T-helper 2 cell (primary cell): ENCODE measurements at places on chromosomes 16 and 17.

- DNase-seq: no peak
Measured at GRCh38 chr17:55266051-55266957, 1.5 kb downstream of the HLF start.

DNA sequence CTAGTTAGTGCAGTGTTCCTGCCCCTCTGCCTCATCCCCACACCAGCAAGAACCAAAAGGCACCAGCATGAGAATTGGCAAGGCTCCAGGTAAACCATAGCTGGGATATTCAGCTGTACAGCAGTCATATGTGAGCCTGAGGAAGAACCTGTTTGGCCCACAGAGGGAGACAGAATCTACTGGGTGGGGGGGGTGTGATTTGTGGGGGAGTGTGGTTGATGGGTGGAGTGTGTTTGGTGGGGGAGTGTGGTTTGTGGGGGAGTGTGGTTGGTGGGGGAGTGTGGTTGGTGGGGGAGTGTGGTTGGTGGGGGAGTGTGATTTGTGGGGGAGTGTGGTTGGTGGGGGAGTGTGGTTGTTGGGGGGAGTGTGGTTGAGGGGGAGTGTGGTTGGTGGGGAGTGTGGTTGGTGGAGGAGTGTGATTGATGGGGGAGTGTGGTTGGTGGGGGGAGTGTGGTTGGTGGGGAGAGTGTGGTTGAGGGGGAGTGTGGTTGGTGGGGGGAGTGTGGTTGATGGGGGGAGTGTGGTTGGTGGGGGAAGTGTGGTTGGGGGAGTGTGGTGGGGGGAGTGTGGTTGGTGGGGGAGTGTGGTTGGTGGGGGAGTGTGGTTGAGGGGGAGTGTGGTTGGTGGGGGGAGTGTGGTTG lies 19.5 kb downstream of the MINK1 start:
- no peak for DNase-seq

DNA sequence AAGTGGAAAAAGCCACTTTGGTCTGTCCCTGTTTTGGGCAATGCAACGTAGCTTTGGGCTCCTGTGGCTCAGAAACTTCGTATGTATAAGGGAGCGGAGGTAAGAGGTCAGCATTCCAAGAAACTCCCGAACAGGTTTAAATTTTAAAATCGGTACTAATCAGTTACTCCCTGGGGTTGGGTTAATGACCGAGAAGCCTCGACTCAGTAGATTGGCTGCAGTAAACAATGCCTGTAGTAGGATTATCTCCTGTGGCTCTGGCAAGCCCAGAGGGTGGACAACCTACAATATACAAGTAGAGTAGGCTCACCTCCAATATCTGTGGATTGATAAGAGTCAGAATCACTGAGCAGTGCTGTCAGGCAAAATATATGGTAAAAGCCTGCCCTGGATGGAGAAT lies 1.6 kb upstream of the GNA13 start:
- DNase-seq: no peak

GRCh38 chr16:4005281-4005680 lies 111.0 kb downstream of the ADCY9 start:
- DNase-seq: no peak

DNA sequence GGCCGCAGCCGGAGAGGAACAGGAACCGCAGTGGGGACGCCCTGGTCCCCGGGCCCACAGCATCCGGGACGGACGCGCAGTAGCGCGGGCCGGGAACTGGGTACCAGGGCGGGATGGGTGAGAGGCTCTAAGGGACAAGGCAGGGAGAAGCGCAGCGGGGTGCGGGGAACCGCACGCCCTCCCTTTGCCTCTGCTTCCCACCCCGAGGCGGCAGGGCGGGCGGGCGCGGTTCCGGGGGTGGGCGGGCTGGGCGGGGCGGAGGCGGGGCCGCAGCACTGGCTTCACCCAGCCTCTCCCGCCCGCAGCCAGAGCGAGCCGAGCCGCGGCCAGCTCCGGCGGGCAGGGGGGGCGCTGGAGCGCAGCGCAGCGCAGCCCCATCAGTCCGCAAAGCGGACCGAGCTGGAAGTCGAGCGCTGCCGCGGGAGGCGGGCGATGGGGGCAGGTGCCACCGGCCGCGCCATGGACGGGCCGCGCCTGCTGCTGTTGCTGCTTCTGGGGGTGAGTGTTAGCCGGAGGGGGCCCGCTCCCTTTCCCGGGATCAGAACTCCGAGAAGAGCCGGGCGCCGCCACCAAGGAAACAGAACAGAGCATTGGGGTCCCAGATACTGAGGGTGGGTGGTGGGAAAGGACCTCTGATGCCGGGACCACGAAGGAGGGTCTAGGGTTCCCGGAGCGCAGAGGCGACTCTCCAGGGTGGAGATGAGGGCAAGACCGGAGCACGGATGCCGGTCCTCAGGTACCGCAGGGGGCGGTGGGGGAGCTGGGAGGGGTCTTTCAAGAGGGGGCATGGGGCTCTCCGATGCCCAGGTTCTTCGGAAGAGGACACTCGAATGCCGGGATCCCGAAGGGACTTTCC lies at the start of gene NGFR:
TSS of gene NGFR (plus strand) at position 308 of the 856 bp plus-strand sequence. CDS start at position 433, 125 bp downstream.
- DNase-seq: peak; percentile 42

- DNase-seq: no peak
Measured at GRCh38 chr17:31724619-31725018, 134.4 kb downstream of the COPRS start.

GRCh38 chr17:7462474-7463371 lies 16.7 kb downstream of the ZBTB4 start:
- DNase-seq: no peak

DNA sequence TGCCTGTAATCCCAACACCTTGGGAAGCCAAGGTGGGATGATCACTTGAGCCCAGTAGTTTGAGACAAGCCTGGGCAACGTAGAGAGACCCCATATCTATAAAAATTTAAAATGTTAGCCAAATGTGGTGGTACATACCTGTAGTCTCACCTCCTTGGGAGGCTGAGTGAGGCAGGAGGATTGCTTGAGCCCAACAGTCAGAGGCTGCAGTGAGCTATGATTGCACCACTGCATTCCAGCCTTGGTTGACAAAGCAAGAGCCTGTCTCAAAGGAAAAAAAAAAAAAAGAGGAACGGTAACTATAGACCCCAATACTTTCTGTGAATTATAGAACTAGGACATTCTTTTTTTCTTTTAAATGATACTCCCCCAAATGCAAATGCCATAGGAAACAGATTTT lies 1.8 kb upstream of the TMC5 start:
- DNase-seq: no peak

- DNase-seq: peak; percentile 53
Measured at GRCh38 chr16:81831722-81832126, 52.6 kb downstream of the PLCG2 start.

DNA sequence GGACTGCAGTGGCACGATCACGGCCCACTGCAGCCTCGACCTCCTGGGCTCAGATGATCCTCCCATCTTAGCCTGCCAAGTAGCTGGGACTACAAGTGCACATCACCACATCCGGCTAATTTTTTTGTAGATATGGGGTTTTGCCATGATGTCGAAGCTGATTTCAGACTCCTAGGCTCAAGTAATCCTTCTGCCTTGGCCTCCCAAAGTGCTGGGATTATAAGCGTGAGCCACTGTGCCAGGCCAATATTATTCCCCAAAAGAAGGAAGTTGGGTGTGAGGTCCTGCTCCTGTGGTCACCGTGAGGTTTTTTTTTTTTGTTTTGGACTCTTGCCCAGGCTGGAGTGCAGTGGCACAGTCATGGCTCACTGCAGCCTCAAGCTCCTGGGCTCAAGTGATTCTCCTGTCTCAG lies 1.5 kb downstream of the AMZ2 start:
- DNase-seq: peak; percentile 80

- DNase-seq: no peak
Measured at GRCh38 chr17:64212122-64212521, 50.9 kb downstream of the TEX2 start.
